ENCODE measurements at places on chromosomes 6 and 20. TPM values are rescaled to one million over a fixed set of nuclear protein-coding genes. Genes with fewer than 3 reads are reported as not detected.

EFCAB8 gene
- total RNA-seq = 0.28 TPM

KLHDC3 gene
- 64.4 TPM for total RNA-seq

PI3 gene
- total RNA-seq = not detected

KCNK15 gene
- total RNA-seq = 0.28 TPM

AHI1 gene
- total RNA-seq = 27.1 TPM

SMAP1 gene
- 19.8 TPM for total RNA-seq

SLC26A8 gene
- 0.14 TPM for total RNA-seq

SOX4 gene
- 30.7 TPM for total RNA-seq

TPX2 gene
- total RNA-seq = 4.6 TPM

OGFR gene
- 38.6 TPM for total RNA-seq

HLA-DRA gene
- total RNA-seq = not detected

OLIG3 gene
- not detected for total RNA-seq

SSTR4 gene
- total RNA-seq = not detected

VAPB gene
- total RNA-seq = 7.4 TPM

NMBR gene
- total RNA-seq = not detected

FAM209A gene
- total RNA-seq = not detected

CRISP2 gene
- total RNA-seq = not detected

OPRM1 gene
- not detected for total RNA-seq

PCK1 gene
- total RNA-seq = not detected

DYNLT2 gene
- total RNA-seq = 0.65 TPM

TFAP2B gene
- total RNA-seq = not detected

PEX3 gene
- 22.3 TPM for total RNA-seq

ZNF831 gene
- total RNA-seq = not detected

TREML2 gene
- not detected for total RNA-seq

COL11A2 gene
- 0.14 TPM for total RNA-seq

MCCD1 gene
- total RNA-seq = not detected

LY6G6F gene
- total RNA-seq = not detected

ANGPT4 gene
- not detected for total RNA-seq

HLA-DQB1 gene
- total RNA-seq = not detected
